Left lung (tissue), 14 donors: ENCODE measurements at places on chromosomes 1 and 21.
A peak's percentile ranks its signal among the peaks of the same experiment; 100 is the strongest.

GRCh38 chr1:247102381-247102780, 1.8 kb downstream of the ZNF669 start:
- H3K27me3 ChIP-seq: no peaks in the 10 kb centered on the region
- DNase-seq: no peak
- H3K4me1 ChIP-seq: peaks cover 21% of the 10 kb centered on the region
- no peak overlapping the region for H3K27ac ChIP-seq
- H3K36me3 ChIP-seq: peaks cover 47% of the 10 kb centered on the region

DNA sequence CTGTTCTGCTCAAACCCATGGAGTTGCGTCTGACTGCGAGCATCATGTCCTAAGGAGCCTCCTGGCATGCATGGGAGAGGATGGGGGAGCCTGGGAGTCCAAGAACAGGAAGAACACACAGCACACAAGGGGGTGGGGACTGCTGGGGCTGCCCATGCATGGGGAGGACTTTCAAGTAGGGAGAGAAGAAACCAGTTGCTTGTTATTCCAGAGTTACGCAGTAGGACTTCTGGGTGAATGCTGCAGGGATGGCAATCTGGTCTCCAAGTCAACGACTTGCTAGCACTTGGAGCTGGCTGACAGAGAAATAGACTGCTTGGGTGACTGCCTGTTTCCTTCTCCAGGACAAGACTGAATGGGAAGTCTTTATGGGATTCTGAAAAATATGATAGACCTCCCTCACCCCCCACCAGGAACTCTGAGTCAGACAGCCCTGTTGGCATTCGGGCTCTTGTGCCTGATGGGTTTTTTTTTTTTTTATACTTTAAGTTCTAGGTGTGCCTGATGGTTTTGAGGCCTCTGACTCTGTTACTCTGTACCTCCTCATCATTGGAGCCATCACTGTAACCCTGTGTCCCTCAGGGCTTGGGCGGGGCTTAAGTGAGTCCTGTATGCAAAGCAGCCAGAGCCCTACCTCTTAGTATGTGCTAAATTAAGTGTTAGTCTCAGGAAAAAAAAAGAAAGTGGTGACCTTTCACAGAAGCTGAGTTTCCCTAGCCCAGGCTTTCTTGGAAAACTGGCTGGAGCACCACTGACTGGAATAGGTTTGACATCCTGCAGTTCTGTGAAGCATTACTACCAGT, 30.3 kb downstream of the MAP3K21 start:
- no peaks in the 10 kb centered on the region for H3K27me3 ChIP-seq
- no peaks in the 10 kb centered on the region for H3K36me3 ChIP-seq
- DNase-seq: no peak
- H3K27ac ChIP-seq: no peak overlapping the region
- no peak overlapping the region for H3K4me3 ChIP-seq

DNA sequence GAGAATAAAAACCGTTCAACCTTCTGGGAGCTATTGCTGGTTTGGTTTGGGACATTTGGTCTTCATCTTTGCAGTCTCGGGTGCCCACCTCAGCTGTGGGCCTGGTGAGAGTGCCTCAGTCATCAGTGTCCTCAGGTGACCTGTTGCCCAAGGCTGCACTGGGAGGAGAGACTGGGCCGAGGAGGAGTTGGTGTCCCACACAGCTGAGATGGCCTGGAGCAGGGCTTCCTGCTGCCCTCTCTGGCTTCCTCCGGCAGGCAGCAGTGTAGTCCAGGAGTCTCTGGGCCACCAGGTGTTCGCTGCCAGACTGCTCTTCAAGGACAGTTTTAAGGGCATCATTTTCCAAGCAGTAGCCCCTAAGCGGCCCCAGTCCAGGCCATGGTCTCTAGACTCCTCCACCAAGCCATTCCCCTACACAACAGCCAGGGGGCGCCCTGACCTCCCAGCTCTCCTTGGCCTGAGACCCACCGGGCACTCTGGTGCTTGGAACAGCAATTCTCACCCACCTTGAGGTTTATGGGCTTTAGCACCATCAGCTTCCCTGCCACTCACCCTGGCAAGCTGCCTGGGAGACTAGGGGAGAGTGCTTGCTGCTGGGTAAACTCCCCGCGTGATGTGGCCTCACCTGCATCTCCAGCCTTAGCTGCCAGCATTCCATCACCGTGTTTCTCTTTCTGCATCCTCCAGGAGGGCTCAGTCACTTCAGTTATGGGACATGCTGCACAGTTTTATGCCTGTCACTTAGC, 9.1 kb upstream of the SYTL1 start:
- no peak overlapping the region for H3K4me3 ChIP-seq
- H3K4me1 ChIP-seq: no peaks in the 10 kb centered on the region
- H3K27ac ChIP-seq: no peak overlapping the region
- H3K36me3 ChIP-seq: no peaks in the 10 kb centered on the region
- no peaks in the 10 kb centered on the region for H3K27me3 ChIP-seq

DNA sequence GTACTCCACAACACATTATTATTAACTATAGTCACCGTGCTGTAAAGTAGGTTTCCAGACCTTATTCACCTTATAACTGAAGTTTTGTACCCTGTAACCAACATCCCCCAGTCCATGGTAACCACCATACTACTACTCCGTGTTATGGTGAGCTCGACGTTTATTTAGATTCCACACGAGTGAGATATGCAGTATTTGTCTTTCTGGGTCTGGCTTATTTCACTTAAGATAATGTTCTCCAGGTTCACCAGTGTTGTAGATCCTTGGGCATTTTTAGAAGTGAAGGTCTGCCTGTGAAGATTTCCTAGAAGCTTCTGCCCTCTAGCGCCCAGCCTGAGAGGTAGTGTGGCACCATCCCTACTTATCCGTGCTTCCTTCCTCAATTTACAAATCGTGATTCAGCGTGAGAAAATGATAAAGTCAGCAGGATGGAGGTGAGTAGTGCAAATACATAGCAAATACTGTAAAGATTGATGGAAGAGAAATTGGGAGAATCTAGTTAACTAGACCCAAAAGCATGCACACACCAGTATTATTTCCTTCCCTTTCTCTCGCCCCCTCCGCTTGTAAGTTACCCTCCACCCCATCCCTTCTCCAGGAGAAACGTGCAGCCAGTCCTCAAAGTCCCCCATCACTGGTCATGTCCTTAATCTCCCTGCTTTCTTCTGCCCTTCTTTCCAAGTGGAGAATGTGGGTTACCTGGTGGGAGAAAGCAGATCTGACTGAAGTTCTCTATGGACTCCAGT, 36.0 kb upstream of the DISC1 start:
- no peak overlapping the region for H3K4me3 ChIP-seq
- H3K27ac ChIP-seq: no peak overlapping the region
- H3K27me3 ChIP-seq: no peaks in the 10 kb centered on the region
- peaks cover 6% of the 10 kb centered on the region for H3K4me1 ChIP-seq

DNA sequence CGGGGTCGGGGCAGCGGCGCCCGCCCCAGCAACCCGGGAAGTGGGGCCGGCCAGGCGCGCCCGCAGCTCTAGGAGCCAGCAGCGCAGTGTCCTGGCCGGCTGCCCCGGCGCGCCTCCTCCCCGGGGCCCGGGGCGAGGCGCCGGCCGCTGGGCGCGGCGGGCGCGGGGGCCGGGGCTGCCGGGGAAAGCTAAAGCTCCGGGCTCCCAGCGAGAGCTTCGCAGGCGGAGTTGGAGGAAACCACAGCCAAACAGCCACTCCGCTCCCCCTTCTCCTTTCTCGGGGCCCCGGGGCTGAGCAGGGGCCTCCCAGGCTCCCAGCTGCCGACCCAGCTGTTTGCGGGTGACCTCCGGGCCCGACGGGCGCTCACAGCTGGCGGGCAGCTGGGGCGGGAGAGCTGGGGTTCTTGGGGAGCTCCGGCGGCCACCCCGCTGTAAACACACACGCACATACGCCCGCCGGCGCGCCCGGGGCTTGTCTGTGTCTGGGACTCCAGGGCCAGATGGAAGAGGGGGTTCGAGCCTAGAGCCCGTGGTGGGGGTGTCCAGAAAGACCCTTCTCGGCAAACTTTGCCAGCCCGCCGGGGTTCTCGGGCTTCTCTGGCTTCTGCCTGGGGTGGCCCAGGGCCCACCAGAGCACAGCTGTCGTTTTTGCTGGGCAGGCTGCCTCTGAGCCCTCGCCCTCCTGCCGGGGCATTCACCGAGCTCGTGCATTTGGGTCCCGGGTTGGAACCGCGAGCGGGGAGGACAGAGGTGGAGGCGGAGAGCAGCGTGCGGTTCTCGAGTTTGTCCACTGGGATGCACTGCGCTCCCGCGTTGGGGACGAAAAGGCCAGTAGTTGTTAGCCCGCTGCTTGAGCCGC, 1.5 kb downstream of the AJAP1 start:
- no peaks in the 10 kb centered on the region for H3K4me1 ChIP-seq
- no peak overlapping the region for H3K27ac ChIP-seq
- H3K27me3 ChIP-seq: peaks cover 99% of the 10 kb centered on the region
- no peak for DNase-seq

- no peaks in the 10 kb centered on the region for H3K27me3 ChIP-seq
- H3K4me1 ChIP-seq: peaks cover 4% of the 10 kb centered on the region
- no peak overlapping the region for H3K27ac ChIP-seq
- no peak for DNase-seq
- H3K36me3 ChIP-seq: no peaks in the 10 kb centered on the region
These were observed 1067.0 kb downstream of the ADGRL2 start for GRCh38 chr1:82867781-82868180.

- H3K4me3 ChIP-seq: no peak overlapping the region
- no peak overlapping the region for H3K27ac ChIP-seq
- no peaks in the 10 kb centered on the region for H3K27me3 ChIP-seq
These were observed 25.8 kb downstream of the SHISAL2A start for GRCh38 chr1:52658795-52659194.

DNA sequence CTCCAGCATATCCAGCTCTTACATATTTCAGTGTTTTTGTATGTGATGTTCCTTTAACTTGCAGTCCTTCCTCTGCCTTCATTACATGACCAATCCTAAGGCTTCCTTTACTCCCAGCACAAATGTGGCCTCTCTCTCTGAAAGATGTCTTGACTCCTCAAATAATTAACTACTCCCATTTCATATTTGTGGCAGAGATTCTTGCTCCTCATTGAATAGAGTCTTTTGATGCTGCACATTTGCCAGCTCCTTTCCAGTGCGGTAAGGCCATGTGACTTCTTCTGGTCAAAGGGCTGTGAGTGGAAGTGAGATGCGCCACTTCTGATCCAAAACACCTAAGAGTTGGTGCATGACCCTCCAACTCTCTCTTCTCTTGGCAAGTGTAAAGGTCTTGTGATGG, 19.1 kb upstream of the LAMC1 start:
- H3K27me3 ChIP-seq: no peaks in the 10 kb centered on the region
- H3K27ac ChIP-seq: no peak overlapping the region
- no peak for DNase-seq
- no peaks in the 10 kb centered on the region for H3K36me3 ChIP-seq
- no peaks in the 10 kb centered on the region for H3K4me1 ChIP-seq

- peak; percentile 76 for DNase-seq
- no peaks in the 10 kb centered on the region for H3K36me3 ChIP-seq
- no peaks in the 10 kb centered on the region for H3K4me1 ChIP-seq
- no peaks in the 10 kb centered on the region for H3K27me3 ChIP-seq
These were observed 143.3 kb upstream of the ZNF644 start for GRCh38 chr1:91165033-91165654.

DNA sequence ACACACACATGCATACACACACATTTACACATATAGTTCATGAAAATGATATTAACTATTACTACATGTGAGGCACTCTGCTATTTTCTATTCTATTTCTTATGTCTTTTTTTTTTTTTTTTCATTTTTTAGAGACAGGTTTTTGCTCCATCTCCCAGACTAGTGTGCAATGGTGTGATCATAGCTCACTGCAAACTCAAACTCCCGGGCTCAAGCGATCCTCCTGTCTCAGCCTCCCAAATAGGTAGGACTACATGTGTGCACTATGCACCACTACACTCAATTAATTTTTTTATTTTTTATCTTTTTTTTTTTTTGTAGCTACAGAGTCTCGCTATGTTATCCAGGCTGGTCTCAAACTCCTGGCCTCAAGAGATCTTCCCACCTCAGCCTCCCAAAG, 48.8 kb upstream of the RAB4A start:
- no peaks in the 10 kb centered on the region for H3K36me3 ChIP-seq
- DNase-seq: no peak
- peaks cover 7% of the 10 kb centered on the region for H3K4me1 ChIP-seq
- H3K27me3 ChIP-seq: no peaks in the 10 kb centered on the region
- H3K27ac ChIP-seq: no peak overlapping the region

GRCh38 chr21:31545036-31545435, 114.5 kb upstream of the SOD1 start:
- no peak overlapping the region for H3K27ac ChIP-seq
- no peaks in the 10 kb centered on the region for H3K27me3 ChIP-seq
- H3K4me1 ChIP-seq: no peaks in the 10 kb centered on the region
- no peak for DNase-seq
- H3K36me3 ChIP-seq: no peaks in the 10 kb centered on the region

DNA sequence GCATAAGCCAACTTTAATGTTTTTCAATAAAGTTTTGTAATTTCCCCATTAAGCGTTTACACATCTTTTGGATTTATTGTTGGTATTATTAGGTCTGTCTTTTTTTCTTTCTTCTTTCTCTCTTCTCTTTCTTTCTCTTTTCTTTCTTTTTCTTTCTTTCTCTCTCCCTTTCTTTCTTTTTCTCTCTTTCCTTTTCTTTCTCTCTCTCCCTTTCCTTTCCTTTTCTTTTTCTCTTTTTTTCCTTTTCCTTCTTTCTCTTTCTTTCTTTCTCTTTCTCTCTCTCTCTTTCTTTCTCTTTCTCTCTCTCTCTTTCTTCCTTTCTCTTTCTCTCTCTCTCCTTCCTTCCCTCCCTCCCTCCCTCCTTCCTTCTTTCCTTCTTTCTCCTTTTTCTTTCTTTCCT, 31.3 kb downstream of the ERRFI1 start:
- H3K27me3 ChIP-seq: no peaks in the 10 kb centered on the region
- no peaks in the 10 kb centered on the region for H3K4me1 ChIP-seq
- H3K27ac ChIP-seq: no peak overlapping the region
- H3K4me3 ChIP-seq: no peak overlapping the region
- DNase-seq: no peak

DNA sequence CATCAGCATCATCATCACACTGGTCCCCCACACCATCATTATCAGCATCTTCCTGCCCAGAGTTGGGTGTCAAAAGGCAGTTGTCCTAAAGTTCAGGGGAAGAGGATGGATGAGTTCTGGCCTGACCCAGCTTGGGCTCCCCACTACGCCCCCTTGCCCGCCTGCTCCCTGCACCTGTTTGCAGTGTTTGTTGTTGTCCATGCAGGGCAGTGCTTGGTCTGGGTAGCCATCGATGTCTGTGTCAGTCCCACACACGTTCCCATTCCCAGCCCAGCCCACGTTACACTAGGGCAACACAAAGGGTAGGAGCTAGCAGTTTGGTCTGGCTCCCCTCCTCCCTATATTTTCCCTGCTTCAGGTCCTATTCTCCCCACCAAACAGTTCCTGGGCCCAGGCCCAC, 6.8 kb downstream of the THBS3 start:
- H3K4me3 ChIP-seq: no peak overlapping the region
- no peaks in the 10 kb centered on the region for H3K27me3 ChIP-seq
- no peaks in the 10 kb centered on the region for H3K36me3 ChIP-seq
- no peaks in the 10 kb centered on the region for H3K4me1 ChIP-seq
- DNase-seq: no peak

- no peak for DNase-seq
- H3K36me3 ChIP-seq: no peaks in the 10 kb centered on the region
These were observed 2.9 kb downstream of the PADI3 start for GRCh38 chr1:17251701-17252376.

DNA sequence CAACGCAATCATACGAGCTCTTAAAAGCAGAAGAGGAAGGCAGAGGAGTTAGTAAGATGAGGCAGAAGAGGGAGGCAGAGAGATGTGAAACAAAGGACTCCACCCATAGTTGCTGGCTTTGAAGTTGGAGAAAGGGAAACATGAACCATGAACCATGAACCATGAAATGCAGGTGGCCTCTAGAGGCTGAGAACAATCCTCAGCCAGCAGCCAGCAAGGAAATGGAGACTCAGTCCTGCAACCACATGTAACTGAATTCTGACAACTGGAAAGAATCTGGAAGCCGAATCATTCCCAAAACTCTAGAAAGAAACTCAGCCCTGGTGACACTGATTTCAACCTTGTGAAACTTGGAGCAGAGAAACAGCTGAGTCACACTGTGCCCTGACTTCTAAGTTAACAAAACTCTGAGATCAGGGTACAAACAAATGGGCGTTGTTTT, 10.1 kb downstream of the DIPK1A start:
- H3K4me1 ChIP-seq: no peaks in the 10 kb centered on the region
- H3K27ac ChIP-seq: no peak overlapping the region
- DNase-seq: no peak
